ENCODE measurements at places on chromosomes 3 and 15. TPM values are rescaled to one million over a fixed set of nuclear protein-coding genes. Genes with fewer than 3 reads are reported as not detected.

ALPK3 gene
- 2.8 TPM for total RNA-seq

DNASE1L3 gene
- total RNA-seq = 0.43 TPM

AADACL2 gene
- not detected for total RNA-seq

LMAN1L gene
- total RNA-seq = not detected

SLC22A14 gene
- total RNA-seq = 0.32 TPM
